ENCODE measurements at places on chromosomes 12 and 14. TPM values are rescaled to one million over a fixed set of nuclear protein-coding genes. Genes with fewer than 3 reads are reported as not detected.

- H3K27me3 ChIP-seq = no peaks in the 10 kb centered on the region
- no peaks in the 10 kb centered on the region for H3K36me3 ChIP-seq
- H3K27ac ChIP-seq = peak overlapping the region; percentile 55
- DNase-seq = no peak
- H3K4me1 ChIP-seq = peaks cover 70% of the 10 kb centered on the region
These were observed 15.5 kb downstream of the DCAF5 start for GRCh38 chr14:69137416-69137815.

Gene SAMD15
- total RNA-seq = 0.42 TPM

- no peaks in the 10 kb centered on the region for H3K36me3 ChIP-seq
- peak overlapping the region; percentile 96 for H3K27ac ChIP-seq
- no peaks in the 10 kb centered on the region for H3K27me3 ChIP-seq
- peaks cover 17% of the 10 kb centered on the region for H3K4me1 ChIP-seq
These were observed 2.4 kb downstream of the SLC11A2 start for GRCh38 chr12:51023625-51024382.

Gene CELA1
- total RNA-seq = not detected

Gene CCDC177
- not detected for total RNA-seq

DNA sequence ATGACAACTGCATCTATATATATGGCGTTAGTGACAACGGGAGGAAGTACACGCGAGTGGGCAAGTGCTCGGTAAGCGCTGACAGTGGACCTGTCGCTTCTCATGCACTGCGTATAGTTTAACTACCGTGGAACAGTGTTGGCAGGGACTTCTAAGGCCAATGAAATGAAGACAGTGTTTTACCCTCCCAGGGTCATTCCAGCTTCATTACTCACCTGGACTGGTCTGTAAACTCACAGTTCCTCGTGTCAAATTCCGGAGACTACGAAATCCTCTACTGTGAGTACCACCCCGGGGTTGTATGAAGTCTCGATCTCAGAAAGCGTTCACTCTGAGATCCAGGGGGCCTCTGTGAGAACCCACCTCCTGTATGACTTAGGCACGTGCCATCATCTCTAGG lies 129.2 kb upstream of the EVL start:
- no peak overlapping the region for H3K27ac ChIP-seq
- no peak for DNase-seq

GRCh38 chr14:67705211-67705610 lies 3.5 kb downstream of the RDH12 start:
- DNase-seq = no peak
- no peak overlapping the region for H3K27ac ChIP-seq
- H3K4me1 ChIP-seq = no peaks in the 10 kb centered on the region
- H3K27me3 ChIP-seq = no peaks in the 10 kb centered on the region
- H3K4me3 ChIP-seq = no peak overlapping the region

DNA sequence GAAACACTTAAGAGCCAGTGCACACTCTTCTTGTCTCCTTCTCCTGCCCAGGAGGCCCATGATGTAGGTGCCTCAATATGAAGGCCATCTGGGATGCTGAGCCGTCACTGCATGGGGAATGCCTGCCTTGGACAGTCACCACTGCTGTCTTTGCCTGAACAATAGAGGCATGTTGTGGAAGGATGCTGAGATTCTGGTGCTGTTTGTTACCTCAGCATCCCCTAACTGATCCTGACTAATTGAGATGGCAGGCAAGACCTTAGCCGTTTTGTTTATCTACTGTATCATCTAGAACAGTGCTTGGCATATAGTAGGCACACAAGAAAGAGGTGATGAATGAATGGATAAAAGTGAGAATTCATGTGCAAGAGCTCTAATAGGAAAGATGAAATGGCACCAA lies 253.5 kb downstream of the GLT1D1 start:
- H3K36me3 ChIP-seq = no peaks in the 10 kb centered on the region
- no peaks in the 10 kb centered on the region for H3K27me3 ChIP-seq
- H3K4me1 ChIP-seq = no peaks in the 10 kb centered on the region
- no peak overlapping the region for H3K27ac ChIP-seq
- H3K4me3 ChIP-seq = no peak overlapping the region

Gene USP44
- total RNA-seq = 3.3 TPM

- no peaks in the 10 kb centered on the region for H3K36me3 ChIP-seq
- H3K27ac ChIP-seq = no peak overlapping the region
- DNase-seq = no peak
- no peaks in the 10 kb centered on the region for H3K27me3 ChIP-seq
- H3K4me3 ChIP-seq = no peak overlapping the region
- H3K4me1 ChIP-seq = no peaks in the 10 kb centered on the region
These were observed 527.3 kb upstream of the CCDC196 start for GRCh38 chr14:65958664-65959562.

Gene OR6C4
- total RNA-seq = not detected

Gene EXD2
- 31.5 TPM for total RNA-seq

All from esophagus muscularis mucosa (tissue), 4 donors.